ENCODE measurements at places on chromosomes 7 and 10. TPM values are rescaled to one million over a fixed set of nuclear protein-coding genes. Genes with fewer than 3 reads are reported as not detected.

CDK13 gene
- 49.4 TPM for polyA plus RNA-seq

RSPH10B gene
- 0.53 TPM for polyA plus RNA-seq

MPP7 gene
- 4.8 TPM for polyA plus RNA-seq

ARPC1A gene
- 97.5 TPM for polyA plus RNA-seq

- peak; percentile 83 for DNase-seq
These were observed 367.7 kb upstream of the NPVF start for GRCh38 chr7:25595996-25596395.

GRCh38 chr7:74141705-74142104 is 32.5 kb upstream of the EIF4H start:
- DNase-seq, result no peak

GRCh38 chr7:90701771-90702170 is 105.7 kb downstream of the CDK14 start:
- DNase-seq, result no peak

DNA sequence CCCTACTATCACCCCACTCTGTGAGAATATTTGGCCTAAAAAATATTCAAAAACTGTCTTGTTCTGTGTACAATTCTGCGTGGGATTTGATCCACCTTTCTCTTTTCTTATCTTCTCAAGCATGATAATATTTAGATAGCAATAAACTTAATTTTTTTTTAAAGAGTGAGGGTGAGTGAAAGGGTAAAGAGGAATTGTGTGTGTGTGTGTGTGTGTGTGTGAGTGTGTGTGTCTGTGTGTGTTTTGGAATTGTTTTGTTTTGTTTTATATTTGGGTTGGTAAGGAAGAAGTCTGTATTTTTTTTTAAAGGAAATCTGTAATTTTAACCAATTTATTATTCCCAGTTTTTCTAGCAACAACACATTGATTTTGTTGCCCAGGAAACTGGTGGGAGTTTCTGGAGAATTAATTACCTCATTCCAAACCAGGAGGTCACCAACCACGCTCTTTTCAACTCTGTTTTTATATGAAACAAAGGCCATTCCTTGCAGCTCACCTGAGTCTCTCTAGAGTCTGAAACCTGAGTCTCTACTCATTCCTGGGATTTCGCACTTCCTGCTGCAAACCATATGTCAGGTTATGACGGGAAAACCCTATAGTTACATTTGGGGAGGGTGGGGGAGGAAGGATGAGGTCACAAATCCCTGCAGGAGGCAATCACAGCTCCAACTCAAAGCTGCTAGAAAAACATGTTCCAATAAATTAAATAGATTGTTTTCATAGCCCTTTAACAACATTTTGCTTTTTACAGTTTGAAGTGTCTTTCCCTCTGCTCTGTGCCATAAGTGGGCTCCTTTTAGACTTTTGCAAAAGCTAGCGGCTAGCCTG is 38.1 kb upstream of the XPNPEP1 start:
- DNase-seq, result no peak

GRCh38 chr10:51743146-51743545 is 43.8 kb upstream of the CSTF2T start:
- no peak for DNase-seq

GRCh38 chr10:66777665-66778064 is 148.2 kb upstream of the LRRTM3 start:
- no peak for DNase-seq

DNA sequence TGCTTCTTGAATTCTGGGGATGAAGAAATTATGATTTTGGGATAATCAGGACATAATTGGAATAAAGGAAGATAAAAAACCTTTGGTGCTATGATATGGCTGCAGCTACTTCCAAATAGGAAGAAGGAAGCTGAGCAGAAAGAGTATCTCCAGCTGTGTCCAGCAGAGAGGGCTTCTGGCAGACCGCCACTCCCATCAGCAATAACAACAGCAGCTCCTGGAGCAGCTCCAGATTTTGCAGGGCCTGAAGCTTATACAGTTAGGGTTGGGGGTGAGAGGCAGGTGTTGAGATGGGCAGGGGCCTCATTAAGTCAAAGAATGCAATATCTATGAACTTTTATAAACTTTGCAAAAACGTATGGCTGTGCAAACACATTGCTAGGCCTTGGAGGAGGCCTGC is 62.3 kb downstream of the C10orf120 start:
- DNase-seq, result peak; percentile 4

DNA sequence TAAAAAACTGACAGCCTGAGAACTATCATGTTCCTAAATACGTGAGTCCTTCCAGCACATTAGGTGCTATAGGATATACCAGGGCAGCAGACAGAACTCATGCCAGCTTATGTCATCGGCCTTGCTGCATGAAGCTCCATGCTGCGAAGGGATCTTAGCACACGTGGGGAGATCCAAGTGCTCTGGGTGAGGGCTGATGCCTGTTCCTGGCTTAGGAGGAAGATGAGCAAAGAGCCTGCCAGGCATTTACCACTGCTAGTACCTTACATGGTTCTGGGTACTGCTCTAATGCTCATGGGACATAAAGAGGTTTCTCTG is 43.2 kb downstream of the SVIL start:
- no peak for DNase-seq

- no peak for DNase-seq
These were observed 86.5 kb upstream of the LRRC4 start for GRCh38 chr7:128117691-128118090.

GRCh38 chr10:113247050-113247449 is 297.0 kb downstream of the TCF7L2 start:
- no peak for DNase-seq

- DNase-seq, result no peak
These were observed 14.8 kb upstream of the FLNC start for GRCh38 chr7:128815289-128815942.

- peak; percentile 2 for DNase-seq
These were observed 265.5 kb upstream of the POT1 start for GRCh38 chr7:125195156-125195555.

GRCh38 chr10:130489891-130490290 is 353.7 kb downstream of the GLRX3 start:
- DNase-seq, result no peak

Data from muscle of back (tissue), 13 donors.